Hepatocyte (in vitro differentiated cells): ENCODE measurements at places on chromosomes 5 and 9. TPM values are rescaled to one million over a fixed set of nuclear protein-coding genes. Genes with fewer than 3 reads are reported as not detected.

SLC34A1 gene
- 0.12 TPM in 1 of 2 replicates, not detected in the other for total RNA-seq

MEGF10 gene
- total RNA-seq, result 3.3 and 6.7 TPM in 2 replicates

GRM6 gene
- not detected in 2 replicates for total RNA-seq

SPINK13 gene
- not detected in 2 replicates for total RNA-seq

SMIM33 gene
- not detected in 2 replicates for total RNA-seq

SPRY4 gene
- 6.1 and 7.2 TPM in 2 replicates for total RNA-seq

ORM2 gene
- 45.7 and 52.0 TPM in 2 replicates for total RNA-seq

SARDH gene
- 6.7 and 9.8 TPM in 2 replicates for total RNA-seq

QRFP gene
- not detected in 2 replicates for total RNA-seq

GRXCR2 gene
- not detected in 2 replicates for total RNA-seq

SUSD3 gene
- 11.4 and 14.3 TPM in 2 replicates for total RNA-seq

CEP78 gene
- total RNA-seq, result 14.7 and 17.2 TPM in 2 replicates

REEP2 gene
- 0.67 and 3.2 TPM in 2 replicates for total RNA-seq

TAF11L10 gene
- total RNA-seq, result not detected in 2 replicates

PCDHA10 gene
- total RNA-seq, result 9.7 and 13.8 TPM in 2 replicates

IFNA21 gene
- total RNA-seq, result not detected in 2 replicates

XPA gene
- total RNA-seq, result 7.7 and 12.6 TPM in 2 replicates

ACOT12 gene
- total RNA-seq, result 9.6 and 10.2 TPM in 2 replicates

GRIA1 gene
- total RNA-seq, result 0.50 and 0.64 TPM in 2 replicates

SLC45A2 gene
- total RNA-seq, result 1.4 TPM in 1 of 2 replicates, not detected in the other

SERF1B gene
- 33.9 and 45.1 TPM in 2 replicates for total RNA-seq

PRR7 gene
- 4.8 TPM in 2 replicates for total RNA-seq

SHISAL2B gene
- total RNA-seq, result not detected in 2 replicates

ISL1 gene
- 25.0 and 29.1 TPM in 2 replicates for total RNA-seq

WDR31 gene
- 1.4 and 3.7 TPM in 2 replicates for total RNA-seq

C9orf152 gene
- total RNA-seq, result 0.28 and 1.2 TPM in 2 replicates

ABO gene
- total RNA-seq, result 3.4 and 4.8 TPM in 2 replicates
